ENCODE measurements at places on chromosomes 12 and 14.

DNA sequence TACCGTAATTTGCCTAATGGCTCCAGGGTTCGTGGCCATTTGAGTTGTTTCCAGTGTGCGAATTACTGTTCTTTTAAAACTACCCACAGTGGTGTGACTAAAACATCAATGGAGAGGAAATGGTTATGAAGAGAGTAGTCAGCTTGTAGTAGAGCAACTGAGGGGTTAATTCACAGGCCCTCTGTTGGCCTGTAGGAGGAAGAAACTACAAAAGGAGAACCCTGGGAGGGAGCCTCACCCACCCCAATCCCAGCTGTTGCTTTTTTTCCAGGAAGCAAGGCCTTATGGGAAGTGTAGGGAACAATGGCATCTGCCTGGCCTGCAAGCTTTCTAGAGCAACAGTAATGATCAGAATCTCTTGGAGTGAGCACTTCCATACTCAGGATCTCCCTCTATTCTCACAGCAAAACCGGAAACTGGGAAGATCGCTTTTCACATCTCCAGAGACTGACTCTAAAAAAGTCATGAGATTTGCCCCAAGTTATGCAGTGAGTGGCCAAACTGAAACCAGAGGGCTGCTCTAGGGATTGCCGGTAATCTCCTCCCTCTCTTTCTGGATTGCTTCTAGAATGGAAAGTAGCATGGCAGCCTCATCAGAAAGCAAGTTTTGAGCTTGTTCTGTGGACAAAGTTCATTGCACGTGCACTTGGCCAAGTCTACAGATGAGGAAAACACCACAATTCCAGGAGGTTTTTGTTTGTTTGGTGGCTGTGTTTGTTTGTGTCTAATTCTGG is 125.3 kb upstream of the PWP1 start:
- no peak for DNase-seq

DNA sequence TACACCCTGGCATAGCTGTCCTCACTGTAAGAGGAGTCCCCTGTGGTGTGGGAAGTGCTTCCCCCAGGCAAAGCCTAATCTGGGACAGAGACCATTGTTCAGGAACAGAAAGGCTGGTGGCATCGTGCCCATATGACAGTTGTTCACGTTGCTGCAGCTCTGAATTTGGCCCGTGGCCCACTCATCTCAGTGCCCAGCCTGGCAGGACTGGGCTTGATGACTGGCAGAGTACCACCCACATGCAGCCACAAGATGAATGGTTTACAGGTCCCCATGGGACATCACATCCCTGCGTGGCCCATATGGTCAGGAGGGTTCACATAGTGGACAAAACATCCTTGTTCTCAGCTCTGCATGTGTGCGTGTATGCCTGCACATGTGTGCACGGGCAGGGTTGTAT is 17.5 kb downstream of the IQSEC3 start:
- DNase-seq = no peak

DNA sequence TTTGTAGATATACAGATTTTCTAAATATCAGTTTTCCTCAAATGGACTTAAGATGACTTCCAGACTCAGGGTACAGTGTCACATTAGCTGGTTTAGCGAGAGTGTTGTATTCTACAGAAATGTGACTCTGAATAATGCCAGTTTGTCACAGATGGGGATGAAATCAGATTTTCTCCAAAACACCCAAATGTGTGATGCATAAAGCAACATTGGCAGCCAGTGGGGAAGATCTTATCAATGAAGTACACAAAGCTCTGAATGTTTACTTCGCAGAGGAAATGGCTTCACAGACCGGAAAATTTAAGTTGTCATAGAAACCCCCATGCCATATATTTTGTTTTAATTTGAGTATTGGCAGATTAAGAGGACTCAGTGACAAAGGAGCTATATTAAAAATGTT is 29.9 kb downstream of the ANO4 start:
- no peak for DNase-seq

DNA sequence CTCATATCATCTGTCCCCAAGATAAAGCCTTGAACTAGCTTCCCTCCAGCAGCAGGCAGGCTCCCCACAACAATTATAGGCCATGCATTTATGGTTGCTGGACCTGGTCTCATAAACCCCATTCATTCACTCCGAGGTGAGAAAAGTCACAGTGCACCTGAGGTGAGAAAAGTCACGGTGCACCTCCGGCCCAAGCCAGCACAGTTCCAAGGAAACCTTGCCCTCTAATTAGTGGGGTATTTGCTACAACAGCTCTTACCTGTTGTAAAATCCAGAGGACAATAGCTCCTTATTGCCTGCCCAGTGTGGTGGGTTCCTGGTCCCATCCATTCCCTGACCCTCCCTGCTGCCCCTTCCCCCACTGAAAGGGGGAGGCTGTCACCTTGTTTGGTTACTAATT is 65.6 kb downstream of the FBXL14 start:
- no peak for DNase-seq

- DNase-seq = peak; percentile 55
Measured at GRCh38 chr12:105057174-105057573, 27.1 kb downstream of the ALDH1L2 start.

- peak; percentile 15 for DNase-seq
Measured at GRCh38 chr14:65961004-65961403, 525.2 kb upstream of the CCDC196 start.

- no peak for DNase-seq
Measured at GRCh38 chr12:111838353-111838752, 3.7 kb upstream of the MAPKAPK5 start.

DNA sequence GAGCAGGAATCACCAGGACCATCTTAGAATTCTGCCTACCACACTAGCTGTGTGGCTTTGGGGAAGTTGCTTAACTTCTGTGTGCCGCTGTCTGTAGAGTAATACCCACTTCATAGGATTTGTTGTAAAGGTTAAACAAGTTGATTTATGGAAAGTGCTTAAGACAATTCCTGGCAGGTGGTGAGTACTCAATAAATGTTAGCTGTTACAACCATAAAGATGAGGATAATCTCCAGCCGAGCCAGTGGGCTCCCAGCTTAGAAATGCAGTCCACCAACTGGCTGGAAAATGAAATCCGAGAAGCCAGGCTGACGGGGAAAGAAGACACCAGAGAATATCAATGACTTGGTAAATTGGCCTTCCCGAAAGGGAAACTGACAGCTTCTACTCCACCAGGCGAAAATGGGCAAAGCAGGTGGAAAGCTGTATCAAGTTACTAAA is 173.5 kb downstream of the CHST11 start:
- no peak for DNase-seq

- no peak for DNase-seq
Measured at GRCh38 chr12:131063413-131063812, 109.7 kb downstream of the ADGRD1 start.
